Mammary epithelial cell (primary cell): ENCODE measurements at places on chromosomes 2 and 18.

GRCh38 chr2:159046966-159047365, 78.5 kb downstream of the TANC1 start:
- no peak for DNase-seq

DNA sequence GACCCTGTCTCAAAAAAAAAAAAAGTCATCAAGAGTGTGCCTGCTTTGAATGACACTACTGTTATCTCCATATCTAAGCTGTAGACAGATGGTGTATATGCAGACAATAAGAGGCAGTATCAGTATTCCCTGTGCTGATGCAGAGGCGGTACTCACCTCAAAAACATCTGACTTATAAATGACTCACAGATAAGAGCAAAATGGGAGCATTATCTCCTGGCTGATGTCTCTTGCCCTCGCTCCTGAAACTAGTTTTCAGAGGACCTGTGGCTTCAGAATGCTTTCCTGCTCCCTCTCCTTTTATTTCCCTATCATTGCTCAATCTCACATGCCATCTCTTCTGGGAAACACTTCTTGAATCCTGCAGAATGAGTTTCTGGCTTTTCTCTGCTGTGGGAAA, 289.6 kb downstream of the PTPRM start:
- peak; percentile 74 for DNase-seq

DNA sequence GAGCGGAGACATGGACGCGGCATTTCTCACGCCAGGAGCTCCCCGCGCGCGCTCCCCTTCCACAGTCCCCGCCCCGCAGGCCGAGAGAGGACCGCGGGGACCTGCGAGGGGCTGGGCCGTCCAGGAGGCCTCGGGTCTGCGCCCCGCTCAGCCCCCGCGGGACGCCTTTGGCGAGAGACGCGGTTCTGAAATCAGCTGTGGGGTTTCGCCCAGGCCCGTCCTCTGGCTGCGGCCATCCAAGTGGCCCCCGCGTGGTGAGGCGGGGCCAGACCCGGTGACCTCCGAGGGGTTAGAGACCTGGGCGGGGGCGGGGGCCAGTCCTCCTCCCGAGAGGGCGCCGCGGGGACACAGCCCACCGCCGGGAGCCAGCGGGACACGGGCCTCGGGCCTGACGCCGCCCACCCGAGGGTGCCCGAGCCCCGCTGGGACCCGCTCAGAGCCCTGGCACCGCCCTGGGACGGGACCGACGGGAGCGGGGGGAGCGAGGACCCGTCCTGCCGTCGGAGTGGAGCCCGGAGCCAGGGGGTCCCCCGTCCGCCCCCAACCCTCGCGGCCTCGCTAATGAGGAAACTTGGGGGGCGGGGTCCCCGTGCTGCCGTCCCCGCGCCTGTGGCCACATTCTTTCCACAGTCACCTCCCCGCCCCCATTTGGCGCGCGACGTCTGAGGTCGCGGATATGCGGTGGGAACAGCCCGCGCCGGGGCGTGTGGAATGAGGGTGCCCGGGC, 6.1 kb upstream of the SALL3 start:
- DNase-seq, result no peak

DNA sequence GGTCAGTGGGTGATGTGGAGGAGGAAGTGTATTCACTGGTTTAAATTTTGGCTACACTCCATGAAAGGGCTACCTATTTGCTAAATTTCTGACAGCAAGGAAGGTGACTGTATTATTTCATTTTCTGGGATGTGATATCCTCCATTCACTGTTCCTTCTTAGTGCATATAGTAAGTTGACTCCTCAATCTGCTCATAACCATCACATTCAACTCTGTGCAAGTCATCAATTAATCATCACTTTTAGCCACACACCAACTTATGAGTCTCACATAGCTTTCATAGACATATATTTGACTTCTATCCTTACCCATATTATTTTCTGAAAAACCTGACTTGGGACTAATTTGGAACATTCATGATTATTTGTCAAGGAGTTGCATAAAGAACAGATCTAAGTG, 16.9 kb downstream of the KLHL41 start:
- DNase-seq, result peak; percentile 39

DNA sequence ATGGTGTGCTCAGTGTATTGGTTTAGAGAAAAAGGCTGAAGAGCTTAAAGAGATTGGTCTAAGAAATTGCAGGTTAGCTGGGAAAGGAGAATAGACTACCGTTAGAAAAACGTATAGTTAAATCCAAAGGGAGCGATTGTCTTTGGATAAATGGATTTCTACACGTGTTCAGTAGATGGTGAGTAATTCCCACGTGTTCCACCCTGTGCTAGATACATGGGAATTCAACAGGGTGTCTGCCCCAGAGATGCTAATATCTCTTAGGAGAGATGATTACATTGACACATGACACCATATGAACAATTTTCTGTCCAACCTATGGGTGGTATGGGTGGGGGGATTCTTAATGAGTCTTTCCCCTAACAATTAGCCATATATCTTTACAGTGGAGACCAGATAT, 99.8 kb downstream of the TDRD15 start:
- no peak for DNase-seq

GRCh38 chr2:24153478-24153877, 21.4 kb upstream of the FAM228A start:
- DNase-seq, result no peak

DNA sequence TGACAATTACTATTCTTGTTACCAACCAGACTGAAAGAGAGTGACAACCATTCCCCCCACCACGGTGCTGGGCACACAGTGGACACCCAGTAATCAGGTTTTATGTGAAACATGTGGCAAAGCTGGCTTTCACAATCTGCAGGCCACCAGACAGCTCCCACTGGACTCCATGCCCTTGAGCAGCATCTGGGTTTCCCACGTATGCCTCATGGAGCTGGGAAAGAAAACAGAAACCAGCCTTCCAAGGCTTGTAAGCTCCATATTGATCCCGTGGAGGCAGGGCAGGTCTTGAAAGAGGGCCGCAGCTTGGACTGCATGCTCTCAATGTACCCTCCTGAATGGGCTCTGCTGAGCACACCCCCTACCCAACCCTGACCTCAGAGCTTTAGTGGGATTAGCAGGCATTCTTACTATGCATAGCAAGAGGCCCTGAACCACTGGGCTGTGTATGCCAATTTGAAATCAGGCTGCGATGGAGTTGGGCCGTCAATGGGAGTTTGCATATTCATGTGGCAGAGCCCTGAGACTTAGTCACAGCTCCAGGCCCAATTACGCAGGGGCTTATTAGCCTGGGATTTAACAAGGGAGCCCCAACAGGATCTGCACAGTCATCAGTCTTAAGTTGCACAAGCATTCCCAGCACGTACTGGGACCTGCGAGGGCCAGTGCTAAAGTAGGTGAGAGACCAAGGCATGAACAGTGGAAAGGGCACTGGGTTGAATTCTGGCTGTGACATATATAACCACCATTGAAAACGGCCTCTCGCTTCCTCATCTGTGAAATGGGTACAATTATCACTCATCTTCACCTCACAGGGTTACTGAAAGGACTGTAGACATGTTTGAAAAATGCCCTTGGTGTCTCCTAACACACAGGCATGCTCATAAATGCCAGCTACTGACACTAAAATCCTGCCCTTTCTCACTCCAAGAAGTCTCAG, 10.5 kb downstream of the C1QL2 start:
- no peak for DNase-seq

DNA sequence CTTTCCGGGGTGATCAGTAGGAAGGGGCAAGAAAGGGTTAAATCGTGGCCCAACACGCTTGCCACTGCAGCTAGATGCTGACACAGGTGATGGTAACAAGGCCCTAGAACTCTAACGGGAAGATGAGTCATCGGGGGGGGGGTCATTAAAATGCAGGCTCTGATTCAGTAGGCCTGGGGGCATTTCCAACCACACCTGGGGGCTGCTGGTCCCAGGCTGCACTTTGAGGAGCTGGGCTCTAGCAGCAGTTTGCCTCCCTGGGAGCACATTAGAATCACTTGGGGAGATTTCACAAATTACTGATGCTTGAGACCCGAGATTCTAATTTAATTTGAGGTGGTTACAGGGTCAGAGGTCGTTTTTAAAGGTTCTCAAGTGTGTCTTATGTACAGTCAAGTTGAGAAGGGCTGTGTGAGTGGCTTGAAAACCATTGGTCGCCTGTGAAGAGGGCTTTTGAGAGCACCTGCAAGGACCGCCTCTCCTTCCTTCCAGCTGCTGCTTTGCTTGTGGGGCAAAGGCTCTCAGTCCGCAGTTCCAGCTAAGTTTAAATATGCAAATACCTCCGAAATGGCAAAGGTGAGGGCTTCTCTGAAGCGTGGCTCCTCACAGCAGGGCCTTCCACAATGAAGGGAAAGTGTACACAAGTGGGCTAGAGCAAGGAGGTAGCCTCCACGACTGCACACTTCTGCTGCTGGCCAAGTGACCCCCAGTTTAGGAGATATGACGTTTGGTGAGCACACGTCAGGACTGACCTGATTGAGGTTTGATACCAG, 128.0 kb upstream of the MSH6 start:
- DNase-seq, result peak; percentile 45

GRCh38 chr2:237312021-237312755, 101.8 kb downstream of the COL6A3 start:
- no peak for DNase-seq

DNA sequence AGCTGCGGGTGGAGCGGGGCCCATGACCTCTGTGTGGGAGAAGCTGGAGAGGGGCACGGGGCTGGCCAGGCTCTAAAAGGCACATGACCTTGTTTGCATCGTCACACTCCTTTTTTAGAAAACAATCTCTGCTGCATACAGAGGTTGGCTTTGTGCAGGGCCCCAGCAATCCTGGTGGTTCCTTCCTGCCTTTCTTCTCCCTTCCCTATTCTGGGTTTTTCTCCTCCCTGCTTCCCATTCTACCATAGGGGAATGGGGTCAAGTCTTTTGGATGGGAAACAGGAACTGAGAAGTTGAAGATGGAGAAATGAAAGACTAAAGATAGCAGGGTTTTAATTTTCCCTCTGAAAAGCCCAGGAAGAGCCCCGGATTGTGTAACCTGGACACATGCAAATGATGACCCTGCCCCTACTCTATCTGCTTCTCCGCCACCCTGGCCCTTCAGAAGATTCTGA, 53.9 kb downstream of the ASAP2 start:
- no peak for DNase-seq
